Pancreas (tissue), 10 donors: ENCODE measurements at places on chromosomes 6 and 20. TPM values are rescaled to one million over a fixed set of nuclear protein-coding genes. Genes with fewer than 3 reads are reported as not detected.

Gene IMPG1
- polyA plus RNA-seq: 0.07 TPM

Gene DXO
- polyA plus RNA-seq: 39.7 TPM

Gene FRK
- 1.6 TPM for polyA plus RNA-seq

Gene SOX18
- 6.4 TPM for polyA plus RNA-seq

Gene KIF25
- 0.35 TPM for polyA plus RNA-seq

Gene OLIG3
- polyA plus RNA-seq: not detected

Gene CRISP3
- 0.49 TPM for polyA plus RNA-seq

Gene PGC
- polyA plus RNA-seq: 1.5 TPM

Gene SMLR1
- 0.05 TPM for polyA plus RNA-seq

Gene ECT2L
- not detected for polyA plus RNA-seq

Gene OR12D3
- not detected for polyA plus RNA-seq

Gene EBF4
- polyA plus RNA-seq: 25.3 TPM

Gene TGM3
- polyA plus RNA-seq: 0.34 TPM

Gene ANGPT4
- 0.23 TPM for polyA plus RNA-seq
